ENCODE measurements at places on chromosomes 1 and 21.

- DNase-seq: no peak
Observed at GRCh38 chr1:30041741-30042437, 681.5 kb downstream of the MATN1 start.

GRCh38 chr21:18499761-18500376 is 96.3 kb upstream of the TMPRSS15 start:
- DNase-seq: no peak

- DNase-seq: no peak
Observed at GRCh38 chr1:34650090-34650489, 104.8 kb upstream of the GJB5 start.

- DNase-seq: no peak
Observed at GRCh38 chr21:25490742-25491141, 116.5 kb downstream of the MRPL39 start.

DNA sequence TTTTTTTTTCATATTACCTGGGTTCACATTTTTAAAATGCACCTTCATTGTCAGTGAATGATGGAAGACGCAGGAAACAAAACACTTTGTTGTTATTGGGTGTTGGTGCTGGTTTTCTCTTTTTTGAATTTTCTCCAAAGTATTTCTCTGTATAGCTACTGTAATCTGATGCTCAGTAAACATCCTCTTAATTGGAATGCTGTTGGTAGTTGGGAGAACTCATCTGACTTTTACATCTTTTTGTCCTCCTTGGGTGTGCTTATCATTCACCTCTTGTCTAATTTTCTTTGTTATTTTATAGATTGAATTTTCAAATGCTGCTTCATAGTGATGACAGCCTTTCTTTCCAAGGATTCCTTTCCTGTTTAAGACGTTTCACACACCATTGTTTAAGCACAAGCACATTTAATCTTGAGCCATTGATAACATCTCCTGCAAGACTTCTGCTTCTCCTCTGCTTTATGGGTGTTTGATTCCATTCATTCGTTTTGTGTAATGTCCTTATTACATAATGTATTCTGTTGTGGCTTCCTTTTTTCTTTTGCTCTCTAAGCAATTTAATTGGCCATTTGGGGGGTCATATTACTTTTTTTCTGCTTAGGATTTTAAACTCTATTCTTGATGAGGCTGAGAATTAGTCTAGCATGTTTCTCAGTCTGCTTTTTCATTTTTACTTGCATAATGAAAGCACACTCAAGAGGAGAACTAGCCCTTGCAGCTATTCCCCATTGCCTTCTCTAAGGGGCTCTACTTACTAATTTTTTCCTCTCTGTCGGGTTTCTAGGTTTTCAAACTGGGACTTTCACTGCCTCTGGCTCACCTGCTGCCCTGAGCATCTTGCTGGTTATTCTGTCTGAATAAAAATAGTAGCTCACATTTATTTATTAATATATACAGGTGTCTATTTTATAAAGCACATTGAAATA is 42.0 kb upstream of the CD34 start:
- no peak for DNase-seq

DNA sequence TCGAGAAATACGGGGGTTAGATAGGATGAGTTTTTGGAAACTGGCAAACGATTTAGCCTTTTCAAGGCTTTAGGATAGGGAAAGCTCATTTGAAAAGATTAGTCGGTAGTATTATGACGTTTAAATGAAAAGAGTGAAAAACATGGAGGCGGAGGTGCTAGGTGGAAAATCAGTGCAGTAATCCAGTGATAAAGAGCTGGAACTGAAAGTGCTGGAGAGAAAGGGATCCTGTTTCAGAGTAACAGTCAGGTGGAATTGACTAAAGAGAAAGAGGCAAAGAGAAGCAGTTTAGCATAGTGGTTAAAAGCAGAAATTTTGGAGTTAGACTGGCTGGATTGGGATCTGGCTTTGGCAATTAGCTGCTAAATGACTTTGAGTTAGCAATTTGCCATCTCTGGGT is 945 bp downstream of the WDR3 start:
- no peak for DNase-seq

DNA sequence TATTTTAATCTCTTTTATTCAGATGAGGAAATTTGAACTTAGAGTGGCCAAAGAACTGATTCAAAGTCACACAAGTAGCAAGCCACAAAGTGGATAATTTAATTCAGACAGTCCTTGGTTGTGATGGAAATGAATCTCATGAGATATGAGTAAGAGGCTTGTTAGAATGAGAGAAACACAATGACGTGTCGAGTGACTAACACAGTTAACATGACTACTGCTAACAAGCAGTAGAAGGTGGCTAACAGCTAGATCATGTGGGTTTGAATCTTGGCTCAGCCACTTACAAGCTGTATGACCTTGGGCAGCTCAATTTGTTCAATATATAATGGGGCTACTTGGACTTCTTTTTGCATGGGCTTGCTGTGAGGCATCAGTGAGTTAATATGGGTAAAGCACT is 104.5 kb upstream of the LMO4 start:
- no peak for DNase-seq

DNA sequence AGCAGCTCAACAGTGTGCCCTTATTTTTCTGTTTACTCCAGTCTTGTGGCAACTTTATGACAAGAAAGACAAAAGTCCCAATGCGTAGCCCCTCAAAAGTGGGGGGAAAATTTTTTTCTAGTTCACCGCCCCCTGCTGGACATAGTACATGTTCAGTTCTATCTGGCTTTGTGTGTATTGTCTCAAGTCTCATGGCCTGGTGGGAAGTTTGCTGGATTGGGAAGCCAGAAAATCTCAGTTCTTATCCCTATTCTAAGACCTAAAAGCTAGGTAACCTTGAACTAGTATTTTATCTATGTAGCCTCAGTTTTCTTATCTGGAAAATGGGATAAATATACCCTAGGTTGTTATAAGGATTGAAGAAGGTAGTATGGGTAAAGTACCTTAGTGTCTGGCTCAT is 55.8 kb upstream of the LDLRAP1 start:
- no peak for DNase-seq
